ENCODE measurements at places on chromosomes 2 and 18.

DNA sequence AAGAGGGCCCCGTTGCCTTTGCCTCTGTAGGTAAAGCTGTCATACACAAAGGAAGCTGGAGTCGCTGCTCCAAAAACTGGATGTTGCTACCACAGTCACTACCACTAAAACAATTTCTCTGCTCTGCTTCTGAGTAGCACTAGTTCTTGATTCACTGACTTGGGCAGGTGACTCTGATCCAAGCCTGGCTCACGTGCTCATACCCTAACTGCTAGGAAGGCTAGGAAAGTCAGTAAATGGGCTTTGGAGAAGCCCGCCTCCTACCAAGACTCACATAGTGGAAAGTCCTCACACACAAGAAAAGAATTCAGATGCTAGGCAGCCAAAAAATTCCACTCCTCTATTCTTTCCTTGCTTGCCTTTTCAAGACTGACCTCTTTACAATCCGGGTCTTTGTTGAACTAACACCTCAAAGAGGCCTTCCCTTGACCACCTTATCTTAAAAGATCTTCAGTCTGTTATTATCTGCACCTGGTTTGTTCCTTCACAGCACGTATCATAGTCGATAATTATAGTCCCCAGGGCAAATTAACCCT, 11.4 kb upstream of the DYNC1I2 start:
- DNase-seq, result no peak

GRCh38 chr2:195642027-195642678, 14.9 kb upstream of the SLC39A10 start:
- no peak for DNase-seq

GRCh38 chr2:29443151-29443550, 327.9 kb downstream of the CLIP4 start:
- no peak for DNase-seq

- DNase-seq, result no peak
Observed at GRCh38 chr2:142580691-142581090, 296.8 kb upstream of the KYNU start.

GRCh38 chr2:82494739-82495138, 1964.3 kb downstream of the SUCLG1 start:
- DNase-seq, result no peak

DNA sequence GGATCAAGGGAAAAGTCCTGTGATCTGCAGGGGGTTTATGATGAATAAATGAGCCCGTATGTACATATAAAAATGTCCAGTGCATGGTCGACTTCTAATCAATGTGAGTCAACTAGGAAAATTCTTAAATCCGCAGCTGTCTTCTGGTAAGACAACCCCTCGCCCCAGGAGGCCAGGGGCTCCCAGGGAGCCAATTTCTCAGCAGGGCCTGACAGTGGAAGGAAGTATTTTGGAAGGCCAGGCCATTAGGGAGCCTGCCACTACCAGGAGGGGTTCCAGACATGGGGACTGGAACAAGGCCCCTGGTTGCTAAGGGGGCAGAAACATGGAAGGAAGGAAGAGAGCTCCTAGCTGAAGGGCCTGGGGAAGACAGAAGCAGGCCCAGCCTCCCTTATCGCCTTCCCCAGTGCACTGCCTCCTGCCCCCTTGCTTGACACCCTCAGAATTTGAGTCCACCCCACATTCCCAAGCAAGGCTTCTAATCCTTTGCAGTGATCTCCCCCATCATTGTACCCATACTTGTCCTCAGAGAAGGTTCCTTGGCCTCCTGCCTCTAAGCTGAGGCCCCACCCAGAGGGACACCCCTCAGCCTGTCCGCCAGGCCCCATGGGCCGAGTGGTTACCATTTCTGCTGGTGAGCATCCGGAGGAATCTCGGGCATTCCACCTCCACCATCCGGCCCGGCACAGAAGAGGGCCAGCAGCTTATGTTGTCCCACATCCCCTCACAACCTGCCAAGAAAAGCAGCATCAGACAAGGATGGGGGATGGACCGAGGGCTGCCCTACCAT, 45.9 kb downstream of the SCTR start:
- no peak for DNase-seq

- no peak for DNase-seq
Observed at GRCh38 chr2:120682654-120683053, 53.0 kb upstream of the GLI2 start.

GRCh38 chr2:201754717-201755415, 25.9 kb downstream of the ALS2 start:
- DNase-seq, result no peak

DNA sequence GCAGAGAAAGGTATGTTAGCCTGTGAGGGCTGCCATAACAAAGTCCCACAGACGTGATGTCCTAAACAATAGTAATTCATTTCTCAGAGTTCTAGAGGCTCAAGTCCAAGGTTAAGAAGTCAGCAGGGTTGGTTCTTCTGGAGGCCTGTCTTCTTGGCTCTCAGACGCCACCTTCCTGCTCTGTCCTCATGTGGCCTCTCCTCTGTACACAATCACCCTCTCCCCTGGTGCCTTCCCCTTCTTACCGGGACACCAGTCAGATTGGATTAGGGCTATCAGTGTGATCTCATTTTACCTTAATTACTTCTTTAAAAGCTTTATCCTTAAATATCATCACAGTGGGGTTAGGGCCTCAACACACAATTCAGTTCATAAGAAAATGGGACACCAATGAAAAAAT, 860.5 kb downstream of the RNF144A start:
- no peak for DNase-seq

GRCh38 chr18:59646228-59646962, 50.8 kb downstream of the CCBE1 start:
- DNase-seq, result no peak
